ENCODE measurements at places on chromosomes 1 and 21. TPM values are rescaled to one million over a fixed set of nuclear protein-coding genes. Genes with fewer than 3 reads are reported as not detected.
A peak's percentile ranks its signal among the peaks of the same experiment; 100 is the strongest.

DNA sequence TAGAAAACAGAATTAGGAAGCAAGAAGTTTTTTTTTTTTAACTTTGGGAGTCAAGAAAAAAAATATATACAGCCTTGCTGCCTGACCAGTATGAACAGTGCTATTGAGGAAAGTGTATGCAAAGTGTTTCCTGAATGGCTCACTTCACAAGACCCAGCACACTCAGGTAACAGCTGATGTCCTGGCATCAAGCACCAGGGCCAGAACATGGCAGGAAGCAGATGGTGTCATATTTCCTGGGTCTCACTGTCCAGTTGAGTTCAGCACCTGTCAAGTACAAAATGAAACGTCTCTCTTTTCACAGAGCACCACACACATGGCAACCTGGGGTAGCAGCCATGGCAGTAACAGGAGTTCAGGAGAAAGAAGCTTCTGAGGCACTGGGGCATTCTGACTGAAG, 372.3 kb downstream of the TTLL7 start:
- DNase-seq = no peak
- no peak overlapping the region for H3K4me3 ChIP-seq
- no peaks in the 10 kb centered on the region for H3K36me3 ChIP-seq
- no peak overlapping the region for H3K27ac ChIP-seq
- no peaks in the 10 kb centered on the region for H3K4me1 ChIP-seq

GRCh38 chr1:193185901-193186731, at the start of gene B3GALT2:
TSS of gene B3GALT2 (minus strand) at chr1:193186613. CDS start at chr1:193181562, 5,051 bp downstream.
- H3K27ac ChIP-seq = peak within 1 kb of the TSS; percentile 92
- peaks cover 75% of the 10 kb centered on the region for H3K4me1 ChIP-seq
- H3K36me3 ChIP-seq = peaks cover 2% of the 10 kb centered on the region
- H3K27me3 ChIP-seq = no peaks in the 10 kb centered on the region
- peak within 1 kb of the TSS; percentile 71 for H3K4me3 ChIP-seq

DNA sequence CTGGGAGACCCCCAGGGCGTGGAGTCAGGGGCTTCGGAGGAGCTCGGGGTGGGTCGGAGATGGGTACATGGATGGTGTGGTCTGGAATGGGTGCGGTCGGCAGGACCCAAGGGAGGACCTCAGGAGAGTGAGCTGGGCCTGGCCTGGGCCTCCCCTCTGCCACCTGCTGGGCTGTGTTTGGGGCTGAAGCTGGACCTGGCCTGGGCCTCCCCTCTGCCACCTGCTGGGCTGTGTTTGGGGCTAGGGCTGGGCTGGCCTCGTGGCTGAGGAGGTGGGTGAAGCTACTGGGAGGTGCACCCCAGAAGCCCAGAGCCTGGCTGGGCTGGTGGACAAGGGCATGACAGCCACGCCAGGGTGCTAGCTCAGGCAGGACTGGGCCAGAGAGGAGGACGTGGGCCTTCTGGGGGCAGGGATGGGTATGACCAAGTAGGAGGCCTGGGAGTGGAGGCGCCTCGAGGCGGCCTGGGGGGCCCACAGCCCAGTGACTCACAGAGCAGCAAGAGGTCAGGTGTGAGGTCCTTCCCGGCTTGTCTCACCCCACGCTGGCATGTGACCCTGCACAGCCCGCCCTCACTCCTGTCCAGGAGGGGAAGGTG, 14.5 kb downstream of the SAMD11 start:
- H3K36me3 ChIP-seq = no peaks in the 10 kb centered on the region
- H3K4me3 ChIP-seq = no peak overlapping the region
- no peaks in the 10 kb centered on the region for H3K27me3 ChIP-seq

DNA sequence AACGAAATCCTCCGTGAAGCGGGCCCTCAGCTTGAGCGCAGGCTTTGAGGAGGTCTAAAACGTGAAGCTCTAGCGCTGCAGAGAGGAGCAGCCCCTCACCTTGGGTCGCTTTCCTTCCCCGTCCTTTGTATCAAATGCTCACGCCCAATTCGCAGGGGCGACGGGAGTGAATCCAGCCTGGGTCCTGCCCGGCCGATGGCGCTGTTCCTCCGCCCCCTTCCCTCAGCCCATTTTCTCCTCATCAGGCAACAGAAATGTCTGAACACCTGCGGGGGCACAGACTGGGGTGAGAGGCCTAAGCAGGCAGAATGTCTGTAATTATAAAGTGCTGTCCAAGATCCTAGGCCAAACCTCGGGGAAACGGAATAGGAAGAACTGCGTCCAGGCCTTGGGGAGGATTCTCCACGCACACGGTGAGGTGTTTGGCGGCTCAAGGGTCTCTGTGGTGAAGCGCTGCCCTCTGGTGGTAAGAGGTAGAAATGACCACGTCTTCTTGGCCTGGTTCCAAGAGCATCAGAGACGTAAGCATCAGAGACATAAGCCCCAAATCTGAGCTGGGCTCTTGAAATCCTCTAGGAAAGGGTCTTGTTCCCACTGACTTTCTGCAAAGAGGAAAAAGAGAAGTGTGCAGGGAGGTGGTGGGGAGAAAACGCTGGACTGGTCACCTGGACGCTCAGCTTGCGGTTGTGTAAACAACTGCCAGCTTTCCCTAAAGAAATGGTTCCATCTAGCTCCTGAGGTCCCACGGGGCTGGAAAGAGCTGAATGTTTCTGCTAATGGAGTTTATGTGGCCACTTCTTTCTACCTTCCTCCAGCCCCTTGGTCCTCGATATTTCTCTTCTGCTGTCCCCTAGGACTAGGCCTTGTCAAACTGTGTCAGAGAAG, 92.1 kb upstream of the CD53 start:
- H3K4me3 ChIP-seq = no peak overlapping the region
- peaks cover 43% of the 10 kb centered on the region for H3K27me3 ChIP-seq
- no peaks in the 10 kb centered on the region for H3K36me3 ChIP-seq

Gene NR1I3
- not detected for total RNA-seq

Gene TFF3
- total RNA-seq = not detected

Measured in mesothelial cell of epicardium (in vitro differentiated cells).